ENCODE measurements at places on chromosomes 11 and 22.

GRCh38 chr11:102528618-102529017, 1.9 kb downstream of the MMP7 start:
- DNase-seq, result no peak

DNA sequence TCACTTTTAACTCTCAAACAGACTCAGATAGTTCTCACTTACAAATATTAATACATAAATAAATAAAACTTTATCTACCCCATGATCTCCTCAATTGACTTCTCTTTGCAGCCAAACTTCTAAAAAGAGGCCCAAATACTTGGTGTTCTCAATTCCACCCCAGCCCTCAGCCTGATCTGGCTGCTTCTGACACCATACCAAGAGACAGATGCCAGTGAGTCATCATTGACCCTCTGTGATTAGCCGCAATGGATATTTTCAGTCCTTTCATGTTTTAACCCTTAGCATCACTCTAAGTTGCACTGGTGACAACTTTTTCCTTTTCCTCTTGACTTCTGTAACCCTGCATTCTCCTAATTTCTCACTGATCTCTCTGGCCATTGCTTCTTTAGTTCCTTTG, 184.1 kb upstream of the ARHGAP20 start:
- no peak for DNase-seq

GRCh38 chr11:62680825-62681240, 2.0 kb upstream of the UBXN1 start:
- DNase-seq, result peak; percentile 79

DNA sequence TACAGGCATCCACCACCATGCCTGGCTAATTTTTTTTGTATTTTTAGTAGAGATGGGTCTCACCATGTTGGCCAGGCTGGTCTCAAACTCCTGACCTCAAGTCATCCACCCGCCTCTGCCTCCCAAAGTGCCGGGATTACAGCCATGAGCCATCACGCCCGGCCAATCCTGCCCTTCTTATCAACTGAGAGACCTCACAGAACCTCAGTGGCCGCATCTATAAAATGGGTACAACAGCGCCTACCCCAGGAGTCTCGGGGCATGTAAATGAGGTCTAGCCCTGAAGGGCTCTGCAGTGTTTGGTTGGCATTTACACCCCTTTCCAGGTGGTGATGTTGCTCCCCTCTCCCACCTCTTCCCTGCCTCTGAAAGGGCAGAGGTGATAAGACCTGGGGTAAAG, 11.7 kb downstream of the SYNGR1 start:
- peak; percentile 48 for DNase-seq

- DNase-seq, result no peak
These were observed 15.6 kb downstream of the NPTXR start for GRCh38 chr22:38828191-38828590.

GRCh38 chr11:8080674-8081590, at the start of gene TUB:
TUB (plus strand) TSS chr11:8081211; CDS start chr11:8081511, 300 bp downstream.
- peak; percentile 71 for DNase-seq

- no peak for DNase-seq
These were observed 137.9 kb upstream of the RASSF10 start for GRCh38 chr11:12871241-12871640.

DNA sequence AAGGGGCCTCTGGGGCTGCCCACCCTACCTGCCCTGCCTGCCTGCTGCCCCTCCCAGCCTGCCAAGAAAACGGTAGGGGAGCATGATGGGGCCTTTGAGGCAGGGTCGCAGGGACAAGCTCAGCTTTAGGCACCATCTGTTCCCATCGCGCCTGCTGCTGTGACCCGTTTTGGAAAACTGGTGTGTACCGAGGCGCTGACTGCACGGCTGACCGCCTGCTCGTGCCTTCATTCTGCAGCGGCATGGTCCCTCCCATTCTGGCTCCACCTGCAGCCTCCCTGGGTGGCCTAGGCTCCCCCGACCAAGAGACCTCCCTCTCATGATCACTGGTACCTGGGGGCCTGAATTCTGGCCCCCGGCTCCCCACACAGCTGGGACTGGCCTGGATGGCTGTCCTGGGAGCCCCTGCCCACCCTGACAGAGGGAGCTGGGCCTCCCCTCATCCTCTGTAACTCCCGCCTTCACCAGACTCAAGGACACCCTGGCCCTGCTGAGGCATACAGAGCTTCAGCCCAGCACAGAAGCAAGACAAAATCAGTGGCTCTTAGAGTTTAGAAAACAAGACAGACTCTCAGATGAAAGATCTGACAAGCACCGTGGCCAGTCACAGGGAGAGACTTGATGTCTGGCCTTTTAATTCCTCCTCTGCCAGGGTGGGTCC, 6.5 kb upstream of the MYRF start:
- peak; percentile 74 for DNase-seq

GRCh38 chr22:43396934-43397457, 14.8 kb upstream of the MPPED1 start:
- no peak for DNase-seq

- no peak for DNase-seq
These were observed 508.0 kb downstream of the NELL1 start for GRCh38 chr11:21177379-21177778.

- DNase-seq, result no peak
These were observed 235.0 kb downstream of the TENM4 start for GRCh38 chr11:79205786-79206185.

GRCh38 chr11:77211040-77211451, 83.0 kb downstream of the MYO7A start:
- no peak for DNase-seq

GRCh38 chr22:38034884-38035529, 22.2 kb upstream of the PICK1 start:
- no peak for DNase-seq

DNA sequence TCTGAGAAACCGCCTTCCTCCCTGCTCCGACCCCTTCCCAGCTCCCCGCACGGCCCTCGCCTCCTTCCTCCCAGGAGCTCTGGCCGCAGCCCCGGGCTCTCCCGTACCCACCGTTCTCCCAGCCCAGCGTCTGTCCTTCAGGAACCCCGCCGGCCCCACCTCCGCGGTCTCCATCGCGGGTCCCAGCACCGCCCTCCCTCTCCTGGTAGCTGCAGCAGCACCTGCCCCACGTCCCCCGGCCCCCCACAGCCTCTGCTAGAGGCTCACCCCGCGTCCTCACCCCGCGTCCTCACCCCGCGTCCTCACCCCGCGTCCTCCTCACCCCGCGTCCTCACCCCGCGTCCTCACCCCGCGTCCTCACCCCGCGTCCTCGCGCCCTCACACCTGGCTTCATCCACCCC, 85.9 kb downstream of the WNT7B start:
- DNase-seq, result no peak

DNA sequence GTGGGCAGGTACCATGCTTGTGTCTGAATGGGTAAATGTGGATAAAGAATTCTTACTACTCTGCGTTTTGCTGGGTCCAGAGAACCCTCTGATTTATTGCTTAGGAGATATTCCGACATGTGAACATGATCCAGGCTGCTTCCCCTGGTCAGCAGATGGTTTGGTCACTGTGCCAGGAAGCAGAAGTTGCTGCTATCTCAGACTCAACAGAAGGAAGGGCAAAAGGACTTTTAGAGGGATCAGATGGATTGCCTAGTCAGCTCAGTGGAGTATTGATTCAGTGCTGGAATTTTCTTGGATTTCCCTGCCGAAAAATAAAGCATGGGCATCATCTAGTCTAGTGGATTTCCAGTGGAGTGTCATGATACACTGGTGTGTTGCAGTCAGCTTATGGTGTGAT, 440.1 kb downstream of the NTM start:
- DNase-seq, result no peak

GRCh38 chr22:46637711-46638600, 17.8 kb downstream of the GRAMD4 start:
- no peak for DNase-seq

DNA sequence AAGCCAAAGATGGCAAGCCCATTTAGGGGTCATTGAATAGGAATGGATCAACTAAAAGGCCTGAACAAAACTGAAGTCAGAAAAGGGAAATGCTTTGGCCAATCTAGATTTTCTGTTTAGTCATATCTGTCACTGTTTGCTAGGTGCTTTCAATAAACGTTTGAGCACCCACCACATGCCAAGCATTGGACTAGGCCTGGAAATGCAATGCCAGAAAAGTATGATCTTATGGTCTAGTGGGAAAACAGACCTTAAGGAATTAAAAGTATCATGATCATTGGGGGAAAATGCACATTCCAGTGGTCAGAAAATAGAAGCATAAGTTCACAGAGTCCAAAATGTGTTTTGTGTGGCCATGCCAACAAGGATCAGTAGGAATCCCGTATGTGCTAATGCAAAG, 76.8 kb upstream of the BIRC3 start:
- no peak for DNase-seq

DNA sequence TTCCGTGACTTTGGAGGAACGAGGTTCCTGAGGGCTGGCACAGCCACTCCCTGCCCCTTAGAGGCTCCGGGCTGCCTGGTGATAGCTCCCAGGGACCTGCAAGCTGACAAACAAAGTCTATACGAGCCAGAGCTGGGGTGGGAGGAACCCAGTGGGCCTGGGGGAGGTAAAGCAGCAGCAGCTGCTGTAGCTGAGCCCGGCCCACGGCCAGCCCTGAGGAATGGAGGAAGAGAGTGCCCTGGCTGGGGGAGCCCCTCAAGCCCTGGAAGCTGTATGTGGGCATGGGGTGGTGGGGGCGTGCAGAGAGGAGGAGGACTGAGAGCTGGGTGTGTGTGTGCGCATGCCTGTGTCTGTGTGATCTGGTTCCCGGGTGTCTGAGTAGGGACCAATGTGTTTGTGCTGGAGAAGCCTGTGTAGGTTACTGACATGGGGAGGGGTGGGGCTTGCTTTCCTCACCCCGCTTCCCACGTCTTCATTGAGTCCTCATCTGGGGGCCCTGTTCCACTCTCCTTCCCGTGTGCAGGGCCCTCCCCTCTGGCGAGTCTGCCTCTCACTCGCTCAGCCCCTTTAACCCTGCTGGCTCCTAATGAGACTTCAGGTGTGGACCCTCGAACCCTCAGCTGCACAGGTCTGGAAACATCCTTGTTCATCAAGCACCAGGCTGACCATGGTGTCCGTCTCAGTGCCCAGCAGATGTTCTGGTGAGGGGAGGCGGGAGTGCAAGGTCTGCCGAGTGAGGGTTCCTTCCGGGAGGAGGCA, 10.8 kb downstream of the ST3GAL4 start:
- no peak for DNase-seq

DNA sequence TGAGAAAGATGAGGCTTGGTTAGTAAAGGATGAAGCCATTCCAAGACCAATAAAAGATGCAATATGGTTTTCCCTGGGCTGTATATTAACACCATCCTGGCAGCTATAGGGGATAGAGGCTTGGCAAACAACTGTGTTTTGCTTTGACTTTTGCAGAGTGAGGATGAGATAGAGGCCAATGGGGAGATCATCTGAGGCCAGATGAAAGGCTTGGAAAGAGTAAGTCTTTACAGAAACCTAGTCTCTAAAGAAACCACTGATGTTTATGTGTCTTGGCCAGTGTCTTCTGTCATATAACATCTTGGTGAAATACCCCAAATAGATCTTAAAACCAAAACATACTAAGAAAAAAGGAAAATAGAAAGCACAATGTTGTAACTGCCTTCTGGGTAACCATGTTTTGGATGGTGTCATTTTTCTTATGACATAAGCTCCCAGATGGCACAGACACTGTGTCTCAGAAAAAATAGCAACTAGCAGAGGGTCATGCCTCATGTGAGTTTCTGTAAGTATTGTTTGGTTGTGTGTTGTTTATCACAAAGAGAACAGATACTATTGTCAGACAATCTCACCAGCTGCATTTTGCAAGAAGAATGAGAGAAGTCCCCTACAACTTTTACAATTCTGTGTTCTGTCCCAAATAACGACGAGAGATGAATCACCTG, 305.4 kb downstream of the ST3GAL4 start:
- no peak for DNase-seq

DNA sequence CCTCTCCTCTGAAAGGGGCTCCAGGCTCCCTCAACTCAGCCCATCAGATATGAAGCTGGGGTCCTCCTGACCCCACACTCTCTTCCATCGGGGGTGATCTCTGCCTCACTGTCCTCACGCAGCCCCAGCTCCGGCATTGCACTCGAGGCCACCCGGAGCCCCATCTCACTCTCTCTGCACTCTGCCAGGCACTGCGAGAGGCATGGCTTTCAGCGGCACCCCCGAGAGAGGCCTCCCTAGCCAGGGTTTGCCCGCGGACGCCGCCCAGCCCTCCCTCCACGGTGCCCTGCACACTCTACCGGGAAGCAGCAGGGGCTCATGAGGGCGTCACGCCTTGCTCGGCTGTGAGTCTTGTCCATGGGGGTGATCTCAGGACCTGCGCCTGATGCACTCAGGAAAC, 436.2 kb downstream of the BRD1 start:
- DNase-seq, result no peak

DNA sequence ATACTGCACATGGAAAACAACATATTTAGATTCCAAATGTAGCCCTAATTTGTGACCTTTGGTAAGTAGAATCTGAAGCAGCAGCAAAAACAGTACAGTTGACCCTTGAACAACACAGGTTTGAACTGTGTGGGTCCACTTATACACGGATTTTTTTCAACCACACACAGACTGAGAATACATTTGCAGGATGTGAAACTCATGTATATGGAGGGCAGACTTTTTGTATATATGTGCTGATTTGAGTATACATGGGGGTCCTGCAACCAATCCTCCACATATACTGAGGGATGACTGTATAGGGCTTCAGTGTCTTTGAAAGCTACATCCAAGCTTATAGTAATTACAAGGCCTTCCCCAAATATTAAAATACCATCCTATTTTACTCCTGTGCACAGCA, 120.5 kb downstream of the MPPED2 start:
- no peak for DNase-seq

DNA sequence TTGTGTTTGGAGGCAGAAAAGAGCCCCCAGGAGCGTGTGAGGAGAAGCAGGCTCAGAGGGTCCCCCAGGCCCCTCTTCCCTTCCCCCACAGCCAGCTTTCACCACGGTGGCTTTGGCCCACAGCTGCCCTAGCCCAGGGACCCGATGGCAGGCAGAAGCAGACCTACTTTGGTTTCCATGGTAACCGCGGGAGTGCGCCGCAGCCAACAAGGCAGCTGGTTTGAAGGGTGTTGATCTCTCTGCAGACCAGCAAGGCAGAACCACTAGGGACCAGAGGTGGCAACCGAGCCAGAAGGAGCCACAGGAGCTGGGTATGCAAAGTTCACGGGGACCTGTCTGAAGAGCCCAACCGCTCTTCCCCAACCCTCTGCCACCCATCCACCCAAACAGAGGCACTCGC, 69.4 kb downstream of the BUD13 start:
- DNase-seq, result peak; percentile 66

- DNase-seq, result no peak
These were observed 13.4 kb upstream of the MUC5B start for GRCh38 chr11:1209371-1210057.

DNA sequence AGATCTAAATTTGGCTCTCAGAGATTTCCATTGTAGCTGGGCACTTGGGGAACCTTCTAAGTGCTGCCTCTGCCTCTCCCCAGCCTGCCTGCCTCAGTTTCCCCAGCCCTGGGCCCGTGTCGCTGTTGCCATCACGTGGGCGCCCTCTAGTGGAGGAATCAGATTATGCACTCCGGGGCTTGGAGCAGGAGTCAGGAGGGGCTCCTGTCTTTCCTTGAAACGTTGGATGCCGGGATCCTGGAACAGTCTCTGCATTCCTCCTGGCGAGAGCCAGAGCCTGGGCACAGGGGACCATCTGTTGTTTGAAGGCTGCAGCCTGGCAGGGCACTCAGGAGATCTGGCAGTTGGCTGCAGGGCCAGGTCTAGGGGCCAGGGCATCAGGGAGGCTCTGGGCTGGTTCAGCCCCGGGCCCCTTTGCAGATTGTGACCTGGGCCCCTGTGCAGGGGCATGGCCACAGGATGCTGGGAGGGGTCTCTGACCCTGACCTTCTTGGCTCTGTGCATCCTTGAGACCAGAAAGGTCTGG, 71.6 kb downstream of the LRP5 start:
- DNase-seq, result peak; percentile 52

- DNase-seq, result no peak
These were observed 45.1 kb downstream of the FLI1 start for GRCh38 chr11:128738942-128739341.
